ENCODE measurements at places on chromosomes 7 and 10.

- DNase-seq: no peak
Measured at GRCh38 chr10:34166354-34166753, 648.7 kb downstream of the PARD3 start.

GRCh38 chr7:99733003-99733402, 2.0 kb downstream of the CYP3A7 start:
- DNase-seq: no peak

DNA sequence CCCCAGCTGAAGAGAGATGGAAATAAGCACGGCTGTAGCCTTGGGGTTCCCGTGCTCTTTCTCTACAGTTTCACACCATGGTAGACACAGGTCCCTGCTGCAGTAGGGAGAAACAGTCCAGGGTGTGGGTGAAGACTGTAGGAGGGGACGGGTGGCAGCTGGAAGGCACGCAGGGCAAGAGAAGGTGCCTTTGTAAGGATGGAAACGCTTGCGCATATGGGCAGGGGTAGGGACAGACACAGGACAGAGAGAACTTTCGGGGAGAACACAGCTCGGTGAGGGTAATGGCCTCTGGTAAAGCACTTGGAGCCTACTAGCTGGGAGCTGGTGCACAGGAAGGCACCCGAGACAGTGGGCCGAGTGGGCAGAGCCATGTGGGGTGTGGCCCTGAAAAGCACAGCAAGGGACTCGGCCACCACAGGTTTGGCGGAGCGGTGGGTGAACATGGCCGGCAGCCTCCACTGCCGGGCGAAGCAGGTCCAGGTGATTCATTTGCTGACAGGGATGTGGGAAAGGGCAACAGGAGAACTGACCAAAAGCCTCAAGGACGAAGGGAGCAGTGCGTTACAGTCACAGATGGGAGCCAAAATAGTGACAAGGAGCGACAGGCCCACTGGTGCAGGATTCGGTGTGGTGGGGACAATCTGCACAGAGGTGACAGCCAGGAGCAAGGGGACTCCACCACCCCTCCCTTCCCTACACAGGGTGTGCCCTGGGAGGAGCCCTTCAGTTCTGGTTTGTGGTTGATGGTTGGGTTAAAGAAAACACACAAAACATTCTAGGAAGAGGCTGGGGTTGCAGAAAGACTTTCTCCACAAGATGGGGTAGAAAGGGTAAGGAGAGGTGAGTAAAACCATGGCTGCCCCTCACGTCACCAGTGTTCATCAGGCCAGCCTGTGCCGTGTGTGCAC, 97.1 kb downstream of the VOPP1 start:
- no peak for DNase-seq

DNA sequence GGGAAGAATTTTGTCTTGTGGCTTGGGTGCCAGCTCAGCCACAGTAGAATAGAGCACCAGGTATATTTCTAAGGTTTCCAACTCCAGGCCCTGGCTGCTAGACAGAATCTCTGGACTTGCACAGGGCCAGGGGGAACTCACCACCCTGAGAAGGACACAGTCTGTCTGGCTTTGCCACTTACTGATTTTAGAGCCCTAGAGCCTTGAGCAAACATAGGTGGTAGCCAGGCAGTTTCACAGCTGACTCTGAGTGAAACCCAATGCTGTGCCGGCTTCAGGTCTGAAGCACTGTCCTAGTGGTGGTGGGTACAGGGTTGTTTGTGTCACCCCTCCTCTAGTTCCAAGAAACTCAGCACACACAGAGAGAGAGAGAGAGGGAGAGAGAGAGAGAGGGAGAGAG, 81.6 kb downstream of the TES start:
- no peak for DNase-seq
